Neural crest cell (in vitro differentiated cells): ENCODE measurements at places on chromosomes 2 and 18.
A peak's percentile ranks its signal among the peaks of the same experiment; 100 is the strongest.

DNA sequence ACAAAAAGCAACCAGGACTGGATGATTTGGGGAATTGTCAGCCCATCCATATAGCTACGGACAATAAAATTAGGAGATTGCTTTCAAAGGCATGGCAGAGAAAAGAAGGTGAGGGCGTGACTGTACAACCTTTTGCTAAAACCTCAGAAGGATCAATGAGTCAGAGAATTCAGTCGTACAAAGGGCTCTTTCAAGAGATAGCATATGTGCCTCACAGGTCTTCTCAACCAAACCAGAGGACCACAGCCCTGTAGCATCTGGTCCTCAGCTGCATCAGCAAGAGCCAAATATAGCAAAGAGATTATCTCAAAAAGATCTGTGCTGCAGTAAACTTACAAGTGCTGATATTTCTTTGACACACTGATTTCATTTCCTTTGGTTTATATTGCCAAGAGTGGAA lies 149.9 kb upstream of the RAB6C start:
- peaks cover 3% of the 10 kb centered on the region for H3K4me1 ChIP-seq
- peaks cover 21% of the 10 kb centered on the region for H3K36me3 ChIP-seq
- H3K27ac ChIP-seq = no peak overlapping the region
- no peak overlapping the region for H3K4me3 ChIP-seq
- H3K27me3 ChIP-seq = no peaks in the 10 kb centered on the region

- no peak overlapping the region for H3K4me3 ChIP-seq
- no peaks in the 10 kb centered on the region for H3K27me3 ChIP-seq
- DNase-seq = no peak
- no peaks in the 10 kb centered on the region for H3K36me3 ChIP-seq
- H3K4me1 ChIP-seq = peaks cover 10% of the 10 kb centered on the region
Observed at GRCh38 chr2:238595750-238596570, 169.2 kb downstream of the ASB1 start.

GRCh38 chr18:4035521-4035920 lies 419.6 kb downstream of the DLGAP1 start:
- H3K27me3 ChIP-seq = no peaks in the 10 kb centered on the region
- no peak overlapping the region for H3K27ac ChIP-seq
- no peak overlapping the region for H3K4me3 ChIP-seq
- no peak for DNase-seq
- H3K36me3 ChIP-seq = no peaks in the 10 kb centered on the region

- H3K4me3 ChIP-seq = no peak overlapping the region
- no peaks in the 10 kb centered on the region for H3K4me1 ChIP-seq
- H3K36me3 ChIP-seq = no peaks in the 10 kb centered on the region
- H3K27ac ChIP-seq = peak overlapping the region; percentile 93
- H3K27me3 ChIP-seq = no peaks in the 10 kb centered on the region
Observed at GRCh38 chr2:108909275-108909823, 79.7 kb downstream of the EDAR start.

DNA sequence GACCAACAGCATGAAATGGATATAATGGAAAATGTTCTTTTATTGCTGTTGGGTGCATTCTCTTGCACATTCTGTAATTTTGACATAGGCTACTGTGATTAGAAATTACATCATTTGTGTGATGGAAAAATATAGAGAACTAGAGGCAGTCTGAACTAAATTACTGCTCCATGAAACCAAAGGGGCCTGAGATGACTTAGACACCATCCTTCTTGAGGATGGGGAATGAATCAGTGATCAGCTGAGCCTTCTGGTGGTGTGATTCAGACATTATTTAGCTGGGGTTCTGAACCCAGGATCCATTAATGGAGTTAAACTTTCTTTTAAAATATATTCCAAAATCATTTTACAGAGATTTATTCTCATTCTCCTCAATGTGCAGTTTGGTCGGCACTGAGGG lies 135.8 kb downstream of the LDLRAD4 start:
- H3K4me3 ChIP-seq = no peak overlapping the region
- H3K27me3 ChIP-seq = no peaks in the 10 kb centered on the region
- peaks cover 9% of the 10 kb centered on the region for H3K4me1 ChIP-seq
- no peak overlapping the region for H3K27ac ChIP-seq
- no peak for DNase-seq
- H3K36me3 ChIP-seq = peaks cover 11% of the 10 kb centered on the region

GRCh38 chr2:150459281-150459680 lies 28.2 kb downstream of the RND3 start:
- no peak for DNase-seq
- no peaks in the 10 kb centered on the region for H3K27me3 ChIP-seq
- H3K4me1 ChIP-seq = no peaks in the 10 kb centered on the region
- no peak overlapping the region for H3K4me3 ChIP-seq
- H3K27ac ChIP-seq = no peak overlapping the region
